ENCODE measurements at places on chromosomes 3 and 15. TPM values are rescaled to one million over a fixed set of nuclear protein-coding genes. Genes with fewer than 3 reads are reported as not detected.

The TOP2B gene
- total RNA-seq: 109 TPM

DNA sequence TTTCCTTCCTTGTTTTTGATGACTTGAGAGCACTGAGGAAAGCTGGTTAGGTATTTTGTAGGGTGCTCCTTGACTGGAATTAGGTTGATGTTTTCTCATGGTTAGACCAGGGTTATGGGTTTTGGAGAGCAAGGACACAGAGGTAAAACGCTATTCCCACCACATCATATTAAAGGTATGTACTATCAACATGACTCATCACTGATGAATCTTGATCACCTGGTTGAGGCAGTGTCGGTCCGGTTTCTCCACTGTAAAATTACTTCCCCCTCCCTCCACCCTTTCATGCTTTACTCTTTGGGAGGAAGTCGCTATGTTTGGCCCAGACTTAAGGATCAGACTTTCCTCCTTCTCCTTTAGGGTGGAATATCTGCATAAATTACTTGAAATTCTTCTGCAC is 201.6 kb downstream of the EDEM1 start:
- no peak for ATAC-seq

DNA sequence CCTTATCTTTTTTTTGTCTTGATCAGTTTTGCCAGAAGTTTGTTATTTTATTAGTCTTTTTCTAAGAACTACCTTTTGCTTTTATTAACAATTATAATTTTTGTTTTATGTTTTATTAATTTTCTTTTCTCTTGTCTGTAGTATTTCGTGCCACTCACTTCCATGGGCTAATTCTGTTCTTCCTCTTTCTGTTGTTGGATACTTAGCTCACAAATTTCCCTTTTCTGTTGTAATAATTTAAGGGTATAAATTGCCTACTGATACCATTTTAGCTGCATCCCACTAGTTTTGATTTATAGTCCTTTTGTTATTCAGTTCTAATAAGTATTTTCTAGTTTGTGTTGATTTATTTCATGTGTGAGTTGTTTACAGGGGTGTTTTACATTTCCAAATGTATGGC is 48.6 kb downstream of the SNRK start:
- no peak for ATAC-seq

- no peak for ATAC-seq
Measured at GRCh38 chr3:53585627-53586026, 91.2 kb downstream of the CACNA1D start.

DNA sequence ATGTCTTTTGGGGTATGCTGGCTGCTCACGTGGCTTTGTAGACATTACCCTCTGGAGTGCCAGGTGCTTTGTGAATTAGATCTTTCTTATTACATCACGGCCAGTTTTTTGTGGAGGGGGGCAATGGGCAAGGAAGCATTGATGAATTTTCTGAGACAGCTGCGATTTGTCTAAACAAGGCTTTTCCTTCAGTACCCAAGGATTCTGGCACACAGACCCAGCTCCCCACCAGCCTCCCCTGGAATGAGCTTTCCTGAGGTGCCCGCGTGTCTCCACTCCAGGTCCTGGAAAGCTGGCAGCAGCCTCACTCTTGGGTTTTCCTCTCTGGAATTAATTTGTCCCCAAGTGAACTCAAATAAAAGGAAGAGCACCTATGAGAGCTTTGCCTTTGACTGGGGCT is 157.6 kb upstream of the CTDSPL start:
- ATAC-seq: no peak

GRCh38 chr3:60047426-60048200 is 997.8 kb upstream of the CFAP20DC start:
- no peak for ATAC-seq

The WNT7A gene
- total RNA-seq: not detected
